Astrocyte of the spinal cord (primary cell): ENCODE measurements at places on chromosomes 2 and 18.

DNA sequence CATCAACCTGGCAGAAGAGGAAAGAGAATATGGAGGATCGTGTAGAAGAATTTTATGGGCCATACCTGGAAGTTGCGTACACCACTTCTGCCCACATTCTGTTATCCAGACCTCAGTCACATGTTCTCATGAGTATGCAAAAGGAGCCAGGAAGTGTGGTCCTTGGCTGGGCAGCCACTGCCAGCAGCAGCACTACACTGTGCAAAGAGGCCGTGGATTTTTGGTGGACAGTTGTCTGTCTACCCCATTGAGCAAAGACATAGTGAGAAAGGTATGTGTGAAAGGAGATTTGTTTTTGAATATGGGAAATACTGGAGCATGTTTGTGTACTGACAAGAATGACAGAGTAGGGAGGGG lies 68.1 kb downstream of the SDC1 start:
- DNase-seq: no peak

DNA sequence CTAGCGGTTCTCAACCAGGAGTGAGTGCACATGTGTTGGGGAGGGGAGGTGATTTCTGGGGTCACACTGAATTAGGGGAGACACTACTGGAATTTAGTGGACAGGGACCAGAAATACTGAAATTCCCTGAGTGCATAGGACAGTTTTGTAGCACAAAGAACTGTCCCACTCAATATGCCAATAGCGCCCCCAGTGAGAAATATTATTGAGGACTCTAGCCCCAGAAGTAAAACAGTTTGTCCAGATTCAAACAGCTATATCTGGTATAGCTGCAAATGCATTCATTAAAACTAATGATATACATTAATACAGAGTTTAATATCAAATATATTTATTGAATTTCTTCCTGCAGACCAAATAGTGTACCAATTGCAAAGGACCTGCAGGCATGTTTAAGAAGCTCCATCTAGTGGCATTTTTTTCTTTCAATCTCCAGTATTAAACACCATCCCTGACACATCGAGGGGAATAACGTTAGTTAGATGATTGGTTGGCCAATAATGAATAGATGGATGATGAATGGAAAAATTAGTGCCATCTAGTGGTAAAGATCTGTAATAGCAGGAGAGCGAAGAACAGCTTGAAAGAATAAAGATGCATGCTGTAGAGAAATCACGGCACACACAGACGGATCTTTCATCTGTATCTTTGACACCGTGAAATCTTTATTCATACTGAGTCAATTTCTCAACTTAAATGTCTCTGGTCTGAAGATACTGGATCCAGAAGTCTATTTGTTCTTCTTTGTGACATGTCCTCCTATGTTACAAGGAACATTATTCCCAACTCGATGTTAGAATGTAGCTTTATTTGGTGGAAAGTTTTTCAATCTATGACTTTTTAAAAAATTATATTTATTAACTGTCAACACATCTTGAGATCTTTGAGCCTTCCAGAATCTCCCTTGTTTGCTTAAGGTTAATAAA lies 62.5 kb downstream of the DHRS9 start:
- peak; percentile 55 for DNase-seq

DNA sequence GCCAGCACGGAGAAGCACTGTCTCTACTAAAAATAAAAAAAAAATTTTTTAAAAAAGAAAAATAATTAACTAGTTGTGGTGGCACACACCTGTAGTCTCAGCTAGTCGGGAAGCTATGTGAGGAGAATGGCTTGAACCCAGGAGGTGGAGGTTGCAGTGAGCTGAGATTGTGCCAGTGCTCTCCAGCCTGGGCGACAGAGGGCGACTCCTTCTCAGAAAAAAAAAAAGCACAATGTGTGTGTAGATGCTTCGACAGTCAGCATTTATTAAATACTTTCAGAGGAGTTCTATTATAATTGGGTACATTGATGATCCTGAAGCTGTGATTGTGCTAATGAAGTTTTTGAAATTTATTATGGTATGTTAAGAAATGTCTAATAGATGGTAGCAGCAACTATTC lies 46.5 kb downstream of the XIRP2 start:
- DNase-seq: no peak

GRCh38 chr2:117692001-117692763 lies 122.3 kb upstream of the DDX18 start:
- DNase-seq: no peak

- no peak for DNase-seq
Measured at GRCh38 chr18:7957297-7957696, 390.2 kb downstream of the PTPRM start.
